ENCODE measurements at places on chromosomes 12 and 14. TPM values are rescaled to one million over a fixed set of nuclear protein-coding genes. Genes with fewer than 3 reads are reported as not detected.

- DNase-seq = no peak
Observed at GRCh38 chr12:62284749-62285148, 24.5 kb downstream of the USP15 start.

DNA sequence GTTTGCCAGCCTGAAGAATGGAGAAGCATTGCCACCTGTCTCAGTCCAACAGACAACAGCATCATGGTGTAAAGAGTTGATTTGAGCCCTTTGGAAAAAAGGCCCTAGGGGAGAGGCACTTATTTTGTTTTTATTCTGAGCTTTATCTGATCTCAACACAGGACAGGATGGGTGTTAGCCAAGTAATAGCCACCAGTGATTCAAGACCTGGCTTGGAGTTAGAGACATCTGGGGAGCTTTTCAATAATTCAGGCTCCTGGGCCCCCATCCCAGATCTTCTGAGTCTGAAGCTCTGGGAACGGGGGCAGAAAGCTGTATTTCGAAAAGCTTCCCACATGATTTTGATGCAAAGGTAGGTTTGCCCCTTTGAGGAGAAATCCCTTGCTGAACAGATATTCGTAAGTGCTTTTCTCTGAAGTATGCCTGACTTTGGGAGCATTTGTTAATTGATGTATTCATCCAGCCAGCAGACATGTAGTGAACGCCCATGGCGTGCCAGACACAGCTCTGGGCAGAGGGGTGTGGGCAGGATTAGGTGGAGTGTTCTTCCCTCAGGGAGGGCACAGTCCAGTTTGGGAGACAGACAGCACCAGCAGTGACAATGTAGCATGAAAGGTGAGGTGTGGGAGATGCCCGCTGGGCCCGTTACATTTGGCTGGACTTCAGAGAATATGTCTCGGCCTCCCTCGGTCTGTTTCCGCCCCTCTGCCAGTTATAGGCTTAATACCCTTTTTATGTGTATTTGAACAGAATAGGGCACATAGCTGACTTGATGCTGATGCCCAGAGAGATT, 72.5 kb downstream of the TSPAN9 start:
- DNase-seq = no peak

DNA sequence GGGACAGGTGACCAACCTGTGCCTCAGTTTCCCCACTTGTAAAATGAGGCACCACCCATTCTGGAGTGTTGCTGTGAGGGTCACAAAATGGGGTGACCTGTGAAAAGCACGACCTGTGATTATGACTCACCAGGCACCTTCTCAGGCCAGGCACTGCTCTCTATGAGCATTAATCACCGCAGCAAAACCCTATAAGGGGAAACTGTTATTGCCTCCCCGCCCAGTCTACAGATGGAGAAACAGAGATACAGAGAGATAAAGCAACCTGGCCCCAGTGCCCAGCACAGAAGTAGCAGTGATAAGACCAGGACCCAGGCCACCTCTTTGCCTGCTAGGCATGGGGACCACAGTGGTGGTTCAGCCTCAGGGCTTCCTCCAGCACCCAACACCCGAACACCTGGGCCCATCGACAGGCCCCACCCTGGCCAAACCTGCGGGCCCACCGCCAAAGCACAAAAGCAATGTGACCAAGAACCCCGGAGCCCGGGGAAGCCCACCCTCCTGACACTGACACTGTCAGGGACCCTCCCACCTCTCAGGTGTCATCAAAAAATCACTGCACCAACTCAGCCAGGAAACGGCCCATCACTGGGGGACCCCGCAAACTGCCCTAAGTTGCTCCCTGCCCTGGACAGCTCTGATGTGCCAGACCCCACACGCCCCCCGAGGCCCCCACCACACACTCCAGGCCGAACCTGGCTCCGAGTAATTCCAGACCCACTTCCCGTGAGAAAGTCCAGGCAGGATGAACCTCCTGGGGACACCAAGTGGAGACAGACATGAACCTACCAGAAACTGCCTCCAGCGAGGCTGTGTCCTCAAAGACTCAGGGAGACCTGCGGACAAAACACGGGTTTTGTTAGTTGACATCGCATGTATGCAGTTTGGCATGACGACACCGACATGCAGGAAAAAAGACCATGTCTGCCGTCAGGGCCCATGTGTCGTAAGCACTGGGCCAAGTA, 32.4 kb downstream of the NCOR2 start:
- DNase-seq = no peak

DNA sequence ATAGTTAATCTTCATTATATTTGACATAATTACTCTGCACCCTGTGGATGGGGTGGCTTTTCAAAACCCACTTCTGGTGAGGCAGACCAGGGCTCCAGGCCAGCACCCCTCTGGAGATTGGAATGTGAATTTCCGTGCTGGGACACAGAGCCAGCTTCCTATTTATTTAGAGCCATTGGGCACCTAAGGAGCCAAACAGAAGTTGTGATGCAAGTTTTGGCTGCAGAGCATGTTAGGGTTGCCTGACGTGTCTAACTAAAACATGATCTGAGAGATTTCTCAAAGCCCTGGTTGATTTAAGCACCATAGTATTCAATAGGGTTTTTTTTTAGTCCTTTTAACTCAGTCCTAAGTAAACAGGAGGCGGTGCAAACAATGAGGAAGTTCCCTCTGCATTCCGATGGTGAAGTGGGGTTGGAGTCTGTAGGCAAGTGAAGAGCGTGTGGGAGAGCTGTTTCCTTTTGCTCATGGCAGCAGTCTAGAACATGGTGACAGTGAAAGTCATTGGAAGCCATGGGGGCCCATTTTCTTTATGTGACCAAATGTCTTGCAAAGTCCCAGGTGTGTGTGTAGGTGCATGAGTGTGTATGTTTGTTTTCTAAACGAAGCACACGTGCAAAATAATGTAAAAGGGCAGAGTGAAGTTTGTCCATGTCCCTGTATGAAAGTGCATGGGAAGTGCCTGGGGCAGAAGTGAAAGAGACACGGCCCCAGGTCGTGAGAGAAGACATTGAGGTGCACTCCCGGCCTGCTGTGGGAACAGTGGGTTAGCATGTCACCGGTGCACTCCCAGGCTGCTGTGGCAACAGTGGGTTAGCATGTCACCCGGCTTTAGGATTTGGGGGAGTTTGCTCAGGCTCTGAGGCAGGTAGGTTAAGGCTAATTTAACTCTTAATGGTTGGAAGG, 117.7 kb downstream of the PRKCH start:
- DNase-seq = peak; percentile 43

DNA sequence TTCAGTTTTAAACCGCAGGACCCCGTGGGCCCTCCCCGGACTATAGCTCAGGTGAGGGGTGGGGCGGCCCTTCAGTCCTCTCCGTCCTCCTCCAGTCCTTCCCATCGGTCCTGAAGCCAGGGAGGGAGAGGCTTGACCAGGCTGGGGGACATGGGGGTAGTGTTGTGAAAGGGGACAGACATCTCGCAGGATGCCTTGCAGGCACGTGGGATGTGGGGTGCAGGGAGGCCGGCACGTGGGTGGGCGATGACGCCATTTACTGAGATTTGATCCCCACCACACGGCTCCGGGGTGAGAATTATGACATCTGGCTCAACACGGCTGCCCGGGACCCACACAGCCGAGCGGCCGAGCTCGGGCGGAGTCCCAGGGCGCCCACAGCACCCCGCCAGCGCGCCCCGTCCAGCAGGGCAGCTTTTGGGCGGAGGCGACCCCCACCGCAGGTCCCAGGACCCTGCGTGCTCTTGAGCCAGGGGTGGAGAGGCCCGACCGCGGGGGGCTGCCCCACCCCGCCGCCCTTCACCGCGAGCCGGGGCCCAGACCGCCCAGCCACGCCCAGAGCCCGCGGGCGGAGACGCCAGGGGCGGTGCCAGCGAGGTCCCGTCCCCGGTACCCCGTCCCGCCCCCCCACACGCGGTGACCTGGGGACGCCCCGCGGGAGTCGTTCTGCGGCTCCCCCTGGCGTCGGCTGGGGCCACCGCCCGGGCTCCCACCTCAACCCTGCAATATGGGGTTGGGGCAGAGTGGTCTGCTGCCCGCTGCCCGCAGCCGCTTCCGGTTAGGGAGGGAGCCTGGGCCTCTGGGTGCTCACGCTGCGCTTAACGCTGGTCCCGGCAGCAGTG, 3.3 kb upstream of the EXOC3L4 start:
- peak; percentile 96 for DNase-seq

DNA sequence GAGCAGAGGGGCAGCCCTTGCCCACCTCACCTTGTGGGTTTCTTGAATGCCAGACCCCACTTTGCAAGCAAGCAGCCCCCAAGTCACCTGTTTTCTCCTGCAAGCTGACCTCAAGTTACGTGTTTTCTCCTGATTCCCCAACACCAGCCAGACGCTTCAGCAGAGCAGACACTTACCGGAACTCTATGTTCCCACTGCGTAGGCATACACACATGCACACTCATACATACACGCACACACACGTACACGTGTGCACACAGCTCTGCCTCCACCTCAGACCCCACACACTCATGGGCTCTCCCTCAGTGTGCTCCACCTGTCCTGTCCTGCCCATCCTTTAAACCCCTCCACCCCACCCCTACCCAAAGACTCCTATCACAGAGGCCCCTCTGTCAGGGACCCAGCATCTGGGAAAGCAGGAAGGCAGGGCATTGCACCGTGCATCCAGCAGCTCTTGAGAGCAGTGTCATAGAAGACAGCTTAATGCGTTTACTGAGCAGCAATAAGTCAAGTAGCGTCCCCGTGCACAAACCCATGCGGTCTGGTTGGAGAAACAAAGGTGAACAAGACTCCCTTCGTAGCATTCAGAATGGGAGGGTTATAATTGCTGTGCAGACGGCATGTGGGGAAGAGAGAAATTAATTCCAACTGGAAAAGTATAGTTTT, 44.4 kb downstream of the TMEM63C start:
- no peak for DNase-seq

GRCh38 chr12:115417610-115418009, 733.6 kb upstream of the TBX3 start:
- no peak for DNase-seq

DNA sequence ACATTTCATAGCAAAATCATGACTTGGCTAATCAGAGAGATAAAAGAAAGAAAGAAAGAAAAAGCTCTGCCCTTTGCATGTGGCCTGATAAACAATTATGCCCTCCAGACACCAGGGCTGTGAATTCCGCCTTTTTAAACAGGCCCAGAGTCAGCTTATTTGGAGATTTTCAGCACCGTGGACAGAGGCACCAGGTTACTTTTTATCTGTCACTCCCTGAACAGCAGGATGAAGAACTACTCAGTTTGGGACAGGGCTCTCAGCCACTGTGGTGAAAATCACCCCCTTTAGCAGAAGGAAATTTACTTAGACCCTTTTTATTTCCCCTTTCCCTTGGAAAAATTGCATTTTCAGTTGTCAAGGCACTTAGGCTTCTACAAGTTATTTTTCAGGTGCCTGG, 359.9 kb downstream of the NRXN3 start:
- peak; percentile 33 for DNase-seq

DNA sequence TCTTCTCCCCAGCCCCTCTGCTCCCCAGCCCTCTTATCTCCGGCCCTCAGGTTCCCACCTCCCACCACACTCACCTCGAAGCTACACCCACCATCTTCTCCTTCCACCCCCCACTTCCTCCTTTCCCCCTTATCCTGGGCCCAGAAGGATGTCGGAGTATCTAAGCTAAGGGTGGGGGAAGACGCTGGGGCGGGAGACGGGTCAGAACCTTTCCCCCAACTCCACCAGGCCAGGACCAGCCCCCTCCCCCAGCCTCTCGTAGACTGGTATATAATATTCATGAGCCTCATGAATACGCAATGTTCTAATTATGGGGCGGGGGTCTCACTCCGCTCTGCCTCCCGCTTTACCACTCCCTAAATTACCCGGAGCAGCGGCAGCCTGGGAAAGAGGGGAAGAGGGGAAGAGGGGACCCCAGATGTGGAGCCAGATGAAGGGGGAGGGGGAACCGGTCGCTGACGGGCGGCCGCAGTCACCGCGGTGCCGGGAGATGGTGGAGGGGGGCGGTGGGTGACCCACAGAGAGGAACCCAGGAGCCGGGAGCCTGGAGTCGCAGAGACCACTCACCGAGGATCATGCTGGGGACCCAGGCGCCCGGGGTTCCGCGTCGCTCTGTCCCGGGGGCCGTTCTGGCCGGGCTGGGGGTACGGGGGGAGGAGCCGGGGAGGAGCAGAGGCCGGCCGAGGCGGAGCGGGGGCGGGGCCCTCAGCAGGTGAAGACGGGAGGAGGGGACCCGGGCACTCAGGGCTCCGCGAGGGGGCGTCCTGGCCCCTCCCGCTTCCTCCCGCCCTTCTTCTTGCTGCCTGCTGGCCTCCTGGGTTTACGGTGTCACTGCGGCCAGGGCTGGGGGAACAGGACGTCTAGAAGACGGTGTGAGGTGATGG, 6.4 kb upstream of the ZNF385A start:
- peak; percentile 99 for DNase-seq

DNA sequence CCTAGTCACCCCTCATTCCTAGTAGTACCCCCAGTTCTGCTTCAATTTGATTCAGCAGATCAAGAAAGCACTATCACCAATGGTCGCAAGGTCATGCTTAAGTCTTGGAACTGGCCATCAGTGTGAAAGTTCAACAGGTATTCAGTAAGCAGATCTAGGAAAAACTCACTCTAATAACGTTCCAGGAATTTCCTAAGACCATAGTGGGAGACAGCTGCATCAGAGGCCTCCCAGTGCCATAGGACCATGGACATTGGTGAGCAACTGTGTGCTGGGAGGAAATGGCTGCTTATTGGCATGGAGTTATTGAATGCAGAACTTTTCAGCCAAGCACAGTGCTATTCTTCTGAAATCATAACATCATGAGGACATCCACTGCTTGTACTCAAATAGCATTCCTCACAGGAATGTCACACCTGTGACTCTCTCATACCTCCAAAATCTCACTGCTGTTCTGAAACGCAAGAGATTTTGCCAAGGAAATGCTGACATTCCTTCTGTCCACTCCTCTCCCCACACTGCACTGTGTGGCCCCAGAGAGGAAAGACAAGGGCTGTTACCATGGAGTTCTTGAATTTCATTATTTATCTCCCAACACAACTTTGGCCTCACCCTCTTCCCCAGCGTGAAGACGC, 30.9 kb upstream of the MDM2 start:
- DNase-seq = no peak

DNA sequence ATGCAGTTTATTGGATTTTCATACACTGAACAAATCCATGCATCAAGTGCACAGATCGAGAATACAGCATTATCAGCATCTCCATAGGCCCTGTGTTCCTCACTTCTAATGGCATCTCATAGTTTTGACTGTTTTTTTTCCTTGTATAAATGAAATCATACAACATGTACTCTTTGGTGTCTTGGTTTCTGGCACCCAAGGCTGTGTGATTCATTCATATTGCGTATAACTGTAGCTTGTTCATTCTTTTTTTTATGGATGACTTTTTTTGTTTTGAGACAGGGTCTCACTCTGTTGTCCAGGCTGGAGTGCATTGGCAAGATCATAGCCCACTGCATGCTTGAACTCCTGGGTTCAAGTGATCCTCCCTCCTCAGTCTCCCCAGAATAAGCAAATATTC, 14.3 kb downstream of the RASSF8 start:
- no peak for DNase-seq

The INHBE gene
- 9.6 TPM for total RNA-seq

The RNASE3 gene
- total RNA-seq = not detected

The SDR9C7 gene
- 0.28 TPM for total RNA-seq

The FLVCR2 gene
- total RNA-seq = 4.6 TPM

The CLEC4E gene
- 0.07 TPM for total RNA-seq

All from H7 (cell line).